ENCODE measurements at places on chromosomes 12 and 14. TPM values are rescaled to one million over a fixed set of nuclear protein-coding genes. Genes with fewer than 3 reads are reported as not detected.

EML1 gene
- 60.3 TPM for total RNA-seq

EPYC gene
- total RNA-seq = not detected

FITM1 gene
- total RNA-seq = not detected

PRIMA1 gene
- not detected for total RNA-seq

PCED1B gene
- total RNA-seq = 0.66 TPM

PGF gene
- total RNA-seq = 3.5 TPM

SSPN gene
- total RNA-seq = 19.0 TPM

PARPBP gene
- total RNA-seq = 10.1 TPM

ANKRD33 gene
- 0.11 TPM for total RNA-seq

P2RX2 gene
- total RNA-seq = not detected

ENO2 gene
- total RNA-seq = 38.4 TPM

CD163L1 gene
- total RNA-seq = under 0.01 TPM

SRP54 gene
- 118 TPM for total RNA-seq

SOAT2 gene
- not detected for total RNA-seq

OVCH1 gene
- under 0.01 TPM for total RNA-seq

AICDA gene
- not detected for total RNA-seq

ACRBP gene
- total RNA-seq = 0.22 TPM

NELL2 gene
- total RNA-seq = 0.55 TPM

PLEKHG3 gene
- 3.3 TPM for total RNA-seq

GLS2 gene
- total RNA-seq = 0.22 TPM

SRGAP1 gene
- total RNA-seq = 23.4 TPM

FOXN4 gene
- not detected for total RNA-seq

SCARB1 gene
- total RNA-seq = 16.4 TPM

KRT73 gene
- not detected for total RNA-seq

TMPRSS12 gene
- total RNA-seq = not detected

RAD9B gene
- 0.55 TPM for total RNA-seq

MYL6B gene
- total RNA-seq = 112 TPM

RNASE2 gene
- total RNA-seq = not detected

ADGRD1 gene
- 0.11 TPM for total RNA-seq

SDR9C7 gene
- not detected for total RNA-seq

PRPH gene
- total RNA-seq = 0.22 TPM

HOXC13 gene
- not detected for total RNA-seq

LRFN5 gene
- total RNA-seq = 25.5 TPM

CCNK gene
- 30.9 TPM for total RNA-seq

REM2 gene
- 0.12 TPM for total RNA-seq

SERPINA5 gene
- not detected for total RNA-seq

C14orf39 gene
- not detected for total RNA-seq

ADAM20 gene
- 1.00 TPM for total RNA-seq

CCND2 gene
- total RNA-seq = 26.7 TPM

CEBPE gene
- total RNA-seq = not detected

IAPP gene
- total RNA-seq = not detected

CDKL1 gene
- 27.4 TPM for total RNA-seq

GNG2 gene
- 26.6 TPM for total RNA-seq

SOX5 gene
- total RNA-seq = 18.2 TPM

CCDC175 gene
- not detected for total RNA-seq

ZNF219 gene
- 2.2 TPM for total RNA-seq

SLCO1B3 gene
- total RNA-seq = not detected

GYS2 gene
- total RNA-seq = not detected

All from uterine smooth muscle cell (primary cell).